Lung (tissue), 17 donors: ENCODE measurements at places on chromosomes 12 and 14.

DNA sequence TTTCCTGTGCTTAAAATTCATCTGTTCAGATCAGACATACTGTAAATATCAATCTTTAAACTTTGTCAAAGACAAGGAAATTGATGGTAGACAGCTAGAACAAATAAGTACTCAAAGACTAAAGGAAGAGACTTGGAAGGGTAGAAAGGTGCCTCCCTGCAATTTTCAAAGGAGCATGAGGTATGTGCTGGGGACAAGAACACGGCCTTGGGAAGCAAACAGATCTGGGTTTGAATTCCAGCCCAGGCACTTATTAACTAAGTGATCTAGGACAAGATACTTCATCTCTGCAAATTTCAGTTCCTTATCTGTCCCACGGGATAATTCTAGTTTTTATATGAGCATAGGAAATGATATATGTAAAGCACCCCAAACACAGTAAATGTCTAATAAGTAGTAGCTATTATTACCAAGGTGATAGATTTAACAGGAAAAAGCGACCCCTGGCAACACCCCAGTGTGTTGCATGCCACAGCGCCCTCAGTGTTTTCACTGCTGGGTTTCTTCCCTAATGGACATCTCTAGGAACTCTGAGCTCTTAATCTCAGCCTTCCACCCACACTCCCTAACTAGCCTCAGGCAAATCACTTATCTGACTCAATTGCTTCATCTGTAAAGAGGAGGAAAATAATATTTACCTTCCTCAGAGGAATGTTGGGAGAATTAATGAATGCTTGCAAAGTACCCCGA lies 44.7 kb upstream of the BMP4 start:
- no peaks in the 10 kb centered on the region for H3K36me3 ChIP-seq
- H3K4me1 ChIP-seq = no peaks in the 10 kb centered on the region
- H3K4me3 ChIP-seq = no peak overlapping the region
- DNase-seq = no peak
- H3K27me3 ChIP-seq = no peaks in the 10 kb centered on the region

- H3K4me3 ChIP-seq = no peak overlapping the region
- no peak for DNase-seq
- no peak overlapping the region for H3K27ac ChIP-seq
- no peaks in the 10 kb centered on the region for H3K4me1 ChIP-seq
- no peaks in the 10 kb centered on the region for H3K27me3 ChIP-seq
These were observed 185.6 kb upstream of the NAV3 start for GRCh38 chr12:77644915-77645605.

- no peaks in the 10 kb centered on the region for H3K36me3 ChIP-seq
- H3K4me3 ChIP-seq = no peak overlapping the region
- H3K4me1 ChIP-seq = no peaks in the 10 kb centered on the region
These were observed 72.6 kb downstream of the SLC2A13 start for GRCh38 chr12:40033242-40033630.

DNA sequence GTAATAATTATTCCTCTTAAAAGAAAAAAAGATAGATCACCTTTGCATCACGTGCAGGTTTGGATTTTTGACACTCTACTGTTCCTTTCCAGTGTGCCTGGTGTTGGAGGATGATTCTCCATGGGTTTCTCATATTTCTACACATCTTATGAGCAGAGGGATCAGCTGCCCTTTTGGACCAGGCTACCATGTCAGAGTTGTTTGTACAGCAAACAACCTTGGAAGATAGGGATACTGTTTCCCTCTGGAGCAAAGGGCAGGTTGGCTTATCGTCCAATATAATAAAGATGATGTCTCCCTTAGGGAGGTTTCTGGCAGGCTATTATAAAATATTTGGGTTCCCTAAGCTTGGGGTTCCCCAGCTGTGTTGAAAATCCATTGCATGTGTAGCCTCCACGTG lies 42.1 kb downstream of the DAO start:
- H3K27me3 ChIP-seq = no peaks in the 10 kb centered on the region
- H3K27ac ChIP-seq = no peak overlapping the region
- H3K4me1 ChIP-seq = no peaks in the 10 kb centered on the region

DNA sequence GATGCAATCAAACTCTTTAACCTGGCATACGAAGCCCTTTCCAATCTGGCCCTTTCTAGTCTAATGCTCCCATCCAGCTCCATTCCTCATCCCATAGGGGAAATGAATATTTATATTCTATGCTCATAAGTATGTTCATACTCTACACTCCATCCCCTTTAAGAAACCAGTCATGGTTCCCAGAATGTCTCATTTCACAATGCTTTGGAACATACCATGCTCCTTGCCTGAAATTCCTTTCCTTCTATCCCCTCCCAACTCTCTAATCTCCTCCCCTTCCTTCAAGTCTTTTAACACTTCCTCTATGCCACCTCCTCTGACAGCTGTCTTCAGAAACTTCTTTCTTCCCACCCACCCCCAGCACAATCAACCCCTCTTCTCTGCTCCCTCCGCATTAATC lies 207.0 kb upstream of the CAND1 start:
- no peak overlapping the region for H3K27ac ChIP-seq
- no peaks in the 10 kb centered on the region for H3K36me3 ChIP-seq
- no peak for DNase-seq
- no peaks in the 10 kb centered on the region for H3K4me1 ChIP-seq
- no peaks in the 10 kb centered on the region for H3K27me3 ChIP-seq

DNA sequence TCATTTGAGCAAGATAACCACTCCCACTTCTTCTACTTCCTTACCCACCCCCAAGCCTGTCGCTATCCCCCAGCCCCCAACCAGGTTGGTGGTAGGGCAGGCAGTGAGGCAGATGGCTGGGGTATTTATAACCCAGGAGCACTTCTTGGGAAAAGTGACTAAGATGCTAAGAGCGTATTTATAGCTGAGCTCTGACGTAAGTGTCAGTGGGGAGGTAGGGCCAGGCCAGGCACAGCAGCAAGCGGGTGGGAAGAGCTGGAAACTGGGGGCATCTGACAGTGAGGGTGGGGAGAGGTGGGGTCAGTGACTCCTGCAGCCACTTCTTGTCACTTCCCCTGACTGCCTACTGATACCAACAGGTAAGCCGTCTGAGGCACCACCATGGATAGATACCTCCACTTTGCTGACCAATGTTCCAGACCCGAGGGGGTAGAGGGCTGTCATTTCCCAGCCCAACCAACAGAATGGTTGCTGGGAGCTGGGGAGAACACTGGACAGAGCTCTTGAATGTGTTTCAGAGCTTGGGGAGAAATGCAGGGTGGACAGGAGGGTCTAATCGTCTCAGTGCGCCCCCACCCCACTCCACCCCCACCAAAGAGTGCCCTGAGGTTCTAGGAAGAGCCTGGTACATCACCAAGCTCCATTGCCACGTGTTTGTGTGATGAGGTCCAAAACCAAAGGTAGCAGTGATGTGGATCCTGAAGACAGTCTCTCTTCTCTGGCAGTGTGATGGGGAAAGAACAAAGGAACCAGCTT lies 2.7 kb upstream of the INHBE start:
- H3K4me1 ChIP-seq = no peaks in the 10 kb centered on the region
- H3K36me3 ChIP-seq = no peaks in the 10 kb centered on the region
- no peak overlapping the region for H3K4me3 ChIP-seq
- DNase-seq = peak; percentile 47

GRCh38 chr12:41186026-41186425 lies 2.1 kb upstream of the PDZRN4 start:
- no peak overlapping the region for H3K4me3 ChIP-seq
- peaks cover 3% of the 10 kb centered on the region for H3K27me3 ChIP-seq
- H3K27ac ChIP-seq = no peak overlapping the region
- DNase-seq = no peak
- H3K36me3 ChIP-seq = no peaks in the 10 kb centered on the region
- H3K4me1 ChIP-seq = peaks cover 4% of the 10 kb centered on the region

GRCh38 chr14:53542732-53543131 lies 389.6 kb upstream of the DDHD1 start:
- no peaks in the 10 kb centered on the region for H3K4me1 ChIP-seq
- peak; percentile 88 for DNase-seq

DNA sequence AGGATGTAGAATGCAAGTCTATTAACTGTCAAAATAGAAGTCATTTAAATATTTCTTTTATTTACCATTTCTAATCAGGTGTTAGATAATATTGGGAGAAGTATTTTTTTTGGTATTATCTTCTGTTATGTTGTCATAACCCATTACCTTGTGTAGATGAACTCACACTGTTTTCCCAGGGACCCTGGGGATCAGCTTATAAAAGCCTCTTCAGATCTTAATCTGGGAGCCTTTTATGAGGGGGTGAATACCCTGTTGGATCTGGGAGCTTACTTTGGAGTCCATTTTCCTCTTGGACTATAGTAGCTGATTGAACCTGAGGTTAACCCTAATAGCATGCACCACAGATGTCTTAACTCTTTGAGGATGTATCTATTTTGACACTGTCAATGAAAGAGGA lies 176.3 kb upstream of the ATP2B1 start:
- H3K4me1 ChIP-seq = peaks cover 16% of the 10 kb centered on the region
- H3K36me3 ChIP-seq = no peaks in the 10 kb centered on the region
- no peak overlapping the region for H3K27ac ChIP-seq
- no peak overlapping the region for H3K4me3 ChIP-seq
- DNase-seq = no peak
- no peaks in the 10 kb centered on the region for H3K27me3 ChIP-seq

GRCh38 chr14:74638066-74638465 lies 26.0 kb upstream of the LTBP2 start:
- no peaks in the 10 kb centered on the region for H3K36me3 ChIP-seq
- H3K4me1 ChIP-seq = no peaks in the 10 kb centered on the region
- no peak overlapping the region for H3K4me3 ChIP-seq

GRCh38 chr12:46788072-46788887 lies 37.5 kb downstream of the SLC38A4 start:
- H3K4me3 ChIP-seq = no peak overlapping the region
- DNase-seq = no peak
- no peaks in the 10 kb centered on the region for H3K27me3 ChIP-seq
- H3K36me3 ChIP-seq = no peaks in the 10 kb centered on the region
- H3K4me1 ChIP-seq = no peaks in the 10 kb centered on the region
- no peak overlapping the region for H3K27ac ChIP-seq

DNA sequence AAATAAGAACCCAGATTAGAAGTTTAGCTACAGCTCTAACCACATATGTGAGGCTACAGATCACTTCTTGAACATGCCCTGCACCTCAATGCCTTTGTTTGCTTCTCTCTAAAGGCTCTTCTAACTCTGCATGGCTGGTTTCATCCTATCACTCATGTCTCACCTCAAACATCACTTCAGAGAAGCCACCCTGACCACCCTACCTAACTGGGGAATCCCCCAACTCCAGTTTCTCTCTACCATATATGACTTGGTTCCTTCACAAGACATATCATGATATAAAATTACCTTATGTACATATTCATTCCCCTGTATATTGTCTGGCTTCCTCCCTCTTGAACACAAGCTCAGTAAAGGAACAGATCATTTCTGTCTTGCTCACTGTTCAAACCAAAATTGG lies 250.2 kb upstream of the GRIP1 start:
- H3K4me1 ChIP-seq = no peaks in the 10 kb centered on the region
- H3K36me3 ChIP-seq = no peaks in the 10 kb centered on the region
- no peak overlapping the region for H3K27ac ChIP-seq
- no peaks in the 10 kb centered on the region for H3K27me3 ChIP-seq

DNA sequence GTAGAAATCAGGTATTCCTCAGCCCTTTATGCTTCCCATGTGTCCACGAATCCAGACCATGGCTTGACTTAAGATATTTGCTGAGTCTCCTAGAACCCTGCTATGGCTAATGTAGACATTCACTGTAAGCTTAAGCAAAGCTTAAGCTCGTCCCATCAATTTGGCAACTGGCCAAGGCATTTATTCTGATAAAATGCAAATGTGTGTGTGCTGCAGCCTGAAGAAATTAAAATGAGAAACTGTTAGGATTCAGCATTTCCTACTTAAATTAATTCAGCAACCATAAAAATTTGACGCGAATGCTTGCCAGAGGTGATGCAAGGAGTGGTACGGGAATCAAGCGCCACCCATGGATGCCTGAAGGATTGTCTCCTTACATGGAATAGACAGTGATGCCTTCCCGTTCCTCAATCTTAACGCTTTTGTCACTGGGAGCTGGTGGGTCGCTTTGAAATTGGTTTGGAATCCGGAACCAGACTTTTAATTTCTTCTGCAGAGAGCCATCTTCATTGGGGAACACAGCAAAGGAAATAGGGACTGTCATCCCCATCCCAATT lies 13.2 kb downstream of the HEBP1 start:
- no peak overlapping the region for H3K4me3 ChIP-seq
- no peak overlapping the region for H3K27ac ChIP-seq
- peak; percentile 25 for DNase-seq
- H3K36me3 ChIP-seq = peaks cover 25% of the 10 kb centered on the region

GRCh38 chr12:45988264-45988663 lies 2.1 kb downstream of the SCAF11 start:
- no peak overlapping the region for H3K4me3 ChIP-seq
- no peak overlapping the region for H3K27ac ChIP-seq
- no peak for DNase-seq
- H3K4me1 ChIP-seq = peaks cover 15% of the 10 kb centered on the region

- no peaks in the 10 kb centered on the region for H3K4me1 ChIP-seq
- peaks cover 32% of the 10 kb centered on the region for H3K36me3 ChIP-seq
- H3K4me3 ChIP-seq = no peak overlapping the region
- peak; percentile 20 for DNase-seq
- H3K27ac ChIP-seq = no peak overlapping the region
These were observed 6.3 kb downstream of the YBX3 start for GRCh38 chr12:10716704-10717315.

DNA sequence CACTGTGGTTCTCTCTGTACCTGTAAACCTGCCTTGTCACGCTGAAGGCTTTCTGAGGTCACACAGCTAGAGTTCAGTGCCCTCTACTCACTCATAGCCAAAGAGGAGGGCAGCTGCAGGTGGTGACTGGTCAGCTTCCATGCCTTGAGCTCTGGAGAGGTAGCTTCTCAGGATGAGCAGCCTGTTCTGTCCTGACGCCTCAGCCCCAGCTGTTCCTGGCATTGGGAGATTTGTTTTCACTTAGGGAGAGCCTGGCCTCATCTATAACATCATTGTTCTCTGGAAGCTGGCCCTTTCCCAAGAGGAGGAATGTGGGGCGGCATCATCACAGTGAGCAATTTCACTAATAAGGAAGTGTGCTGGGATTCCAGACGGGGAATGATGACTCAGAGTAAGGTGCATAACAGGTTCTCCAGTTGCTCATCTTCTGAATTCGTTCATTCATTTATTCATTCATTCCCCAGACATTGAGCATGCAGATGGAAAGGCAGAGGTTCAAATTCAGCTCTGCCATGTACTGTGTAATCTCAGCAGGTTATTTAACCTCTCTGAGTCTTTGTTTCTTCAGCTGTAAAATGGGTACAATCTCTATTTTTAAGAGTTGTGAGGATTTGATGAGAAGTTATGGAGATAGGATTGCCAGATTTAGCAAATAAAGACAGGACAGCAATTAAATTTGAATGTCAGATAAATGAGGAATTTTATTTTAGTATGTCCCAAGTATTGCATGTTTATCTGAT lies 255.8 kb upstream of the CRY1 start:
- no peak overlapping the region for H3K4me3 ChIP-seq
- no peaks in the 10 kb centered on the region for H3K27me3 ChIP-seq
- DNase-seq = peak; percentile 40
- H3K27ac ChIP-seq = no peak overlapping the region
- no peaks in the 10 kb centered on the region for H3K4me1 ChIP-seq

GRCh38 chr12:45402288-45402687 lies 186.4 kb downstream of the ANO6 start:
- no peak overlapping the region for H3K4me3 ChIP-seq
- no peaks in the 10 kb centered on the region for H3K27me3 ChIP-seq
- peaks cover 7% of the 10 kb centered on the region for H3K4me1 ChIP-seq
- DNase-seq = peak; percentile 70
- H3K27ac ChIP-seq = no peak overlapping the region
- H3K36me3 ChIP-seq = peaks cover 20% of the 10 kb centered on the region
